CD8-positive, alpha-beta memory T cell (primary cell): ENCODE measurements at places on chromosomes 4 and X. TPM values are rescaled to one million over a fixed set of nuclear protein-coding genes. Genes with fewer than 3 reads are reported as not detected.

DNA sequence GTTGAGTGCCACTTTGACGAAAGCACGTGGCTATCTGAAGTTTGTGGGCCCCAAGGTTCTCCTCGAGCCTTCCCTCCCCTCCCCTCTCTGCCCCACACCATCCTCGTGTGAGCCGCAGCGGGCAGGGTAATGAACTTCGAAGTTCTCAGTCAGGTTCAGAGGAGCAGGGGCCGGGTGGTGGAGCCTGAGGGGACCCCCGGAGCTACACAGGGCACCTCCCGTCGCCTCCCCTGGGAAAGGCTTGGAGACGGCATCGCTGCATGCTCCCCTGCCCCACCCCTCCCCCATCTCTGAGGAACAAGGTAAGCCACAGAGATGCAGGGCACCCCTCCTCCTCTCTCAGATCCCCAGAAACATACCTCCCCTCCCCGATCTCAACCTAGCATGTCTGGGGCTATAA lies 2.8 kb upstream of the NKX1-1 start:
- DNase-seq, result no peak

DNA sequence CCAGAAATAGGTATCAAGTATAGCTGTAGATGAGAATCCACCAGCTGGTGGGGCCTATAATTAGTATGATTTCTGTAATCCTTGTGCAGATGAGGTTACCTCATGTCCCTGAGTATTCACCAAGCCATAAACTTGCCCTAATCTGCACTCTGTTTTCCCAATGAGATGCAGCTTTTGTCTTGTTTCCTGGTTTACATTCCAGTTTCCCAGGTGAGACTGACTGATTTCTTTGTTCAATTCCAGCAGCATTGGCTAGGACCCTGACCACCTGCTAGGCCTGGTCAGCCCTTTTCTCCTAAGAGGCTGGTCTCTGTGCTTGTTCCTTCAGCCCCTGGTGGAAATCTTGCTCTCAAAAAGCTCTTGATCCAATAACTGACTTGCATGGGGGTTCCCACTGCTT lies 44.6 kb downstream of the GABRB1 start:
- DNase-seq, result no peak

GRCh38 chr4:102586644-102587021 lies 85.5 kb downstream of the NFKB1 start:
- peak; percentile 33 for DNase-seq

DNA sequence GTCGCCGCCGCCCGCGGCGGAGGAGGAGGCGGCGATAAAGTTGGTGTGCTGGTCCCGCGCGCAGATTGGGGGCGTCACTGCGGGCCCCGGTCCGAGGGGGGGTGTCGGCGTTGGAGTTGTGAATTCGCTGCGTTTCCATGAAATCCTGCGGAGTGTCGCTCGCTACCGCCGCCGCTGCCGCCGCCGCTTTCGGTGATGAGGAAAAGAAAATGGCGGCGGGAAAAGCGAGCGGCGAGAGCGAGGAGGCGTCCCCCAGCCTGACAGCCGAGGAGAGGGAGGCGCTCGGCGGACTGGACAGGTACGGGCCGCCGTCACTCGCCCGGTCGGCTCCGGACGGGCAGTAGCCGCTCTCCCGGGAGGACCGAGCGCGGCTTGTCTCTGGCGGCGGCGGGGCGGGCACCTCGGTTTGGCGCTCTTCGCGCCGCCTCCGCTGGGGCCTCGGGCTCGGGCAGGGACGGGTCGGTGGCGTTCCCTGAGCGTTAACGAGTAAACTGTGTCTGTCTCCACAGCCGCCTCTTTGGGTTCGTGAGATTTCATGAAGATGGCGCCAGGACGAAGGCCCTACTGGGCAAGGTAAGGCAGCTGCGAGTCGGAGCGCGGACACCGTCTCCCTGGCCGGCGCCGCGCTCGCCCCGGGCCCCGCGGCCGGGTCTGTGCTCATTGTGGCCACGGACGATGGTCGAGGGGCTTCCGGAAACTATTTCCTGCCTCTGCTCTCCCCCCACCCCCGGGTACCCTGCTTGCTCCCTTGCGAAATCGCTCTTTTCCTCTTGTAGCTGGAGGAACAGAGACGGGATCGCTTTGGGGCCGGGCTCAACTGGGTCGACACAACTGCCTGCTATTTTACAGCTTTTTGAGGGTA lies 658 bp downstream of the KDM6A start:
- peak; percentile 41 for DNase-seq

DNA sequence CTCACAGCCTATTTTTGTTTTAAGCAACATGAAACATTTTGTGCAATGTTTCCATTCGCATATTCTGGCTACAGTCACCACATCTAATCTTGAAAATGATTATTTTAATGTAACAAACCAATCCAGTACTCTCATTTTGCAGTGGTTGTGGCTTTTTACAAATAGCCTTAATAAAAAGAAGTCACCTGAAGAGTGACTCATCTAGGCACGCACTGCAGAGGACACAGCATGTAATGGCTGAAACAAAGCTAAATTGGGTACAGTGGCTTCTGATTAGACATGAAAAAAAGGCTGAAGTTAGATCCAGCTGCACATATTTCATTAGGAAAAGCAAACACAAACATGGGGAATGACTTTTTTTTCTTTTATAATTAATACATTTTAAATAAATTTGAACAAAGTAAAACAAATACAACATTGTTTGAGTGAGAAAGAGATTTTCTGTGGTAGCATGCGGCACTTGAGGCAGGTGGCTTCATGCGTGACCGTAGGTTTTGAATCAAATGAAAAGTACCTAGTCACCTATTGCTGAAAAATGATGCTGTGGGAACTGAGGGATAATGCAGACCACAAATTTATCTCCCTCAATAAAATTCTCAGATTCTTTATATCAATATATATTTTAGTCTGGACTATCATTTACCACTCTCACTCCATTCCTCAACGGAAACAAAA lies 240.8 kb upstream of the DDX53 start:
- DNase-seq, result no peak

- DNase-seq, result no peak
Measured at GRCh38 chrX:155876704-155877103, 4.4 kb upstream of the VAMP7 start.

- DNase-seq, result no peak
Measured at GRCh38 chrX:38409289-38409688, 56.9 kb downstream of the OTC start.

GRCh38 chr4:7103031-7103606 lies 35.3 kb upstream of the GRPEL1 start:
- DNase-seq, result peak; percentile 73

DNA sequence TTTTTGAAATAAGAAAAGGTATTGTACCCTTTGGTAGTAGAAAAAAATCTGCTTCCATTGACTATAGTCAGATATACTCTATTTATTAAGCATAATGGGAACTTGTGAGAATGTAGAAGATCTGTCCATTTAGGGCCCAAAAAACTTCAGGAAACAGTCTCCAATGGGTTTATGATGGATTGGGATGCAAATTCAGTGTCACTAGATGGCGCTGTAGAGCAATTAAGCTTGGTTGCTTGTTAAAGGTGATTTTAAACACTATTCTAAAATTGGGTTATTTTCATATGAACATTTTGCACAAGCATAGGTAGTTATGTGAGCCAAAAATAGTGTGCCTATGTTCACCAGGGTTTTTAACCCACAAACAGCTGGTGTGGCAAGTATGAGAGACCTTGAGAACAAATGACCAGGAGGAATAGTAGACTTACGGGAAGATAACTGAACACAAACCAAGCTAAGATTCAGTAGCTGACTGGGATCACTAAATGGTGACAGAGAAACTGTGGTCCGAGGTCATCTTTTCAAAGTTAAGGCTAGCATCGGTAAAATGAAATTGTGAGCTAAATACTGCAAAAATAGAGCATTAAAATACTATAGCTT lies 80.3 kb upstream of the LSM6 start:
- DNase-seq, result no peak

DNA sequence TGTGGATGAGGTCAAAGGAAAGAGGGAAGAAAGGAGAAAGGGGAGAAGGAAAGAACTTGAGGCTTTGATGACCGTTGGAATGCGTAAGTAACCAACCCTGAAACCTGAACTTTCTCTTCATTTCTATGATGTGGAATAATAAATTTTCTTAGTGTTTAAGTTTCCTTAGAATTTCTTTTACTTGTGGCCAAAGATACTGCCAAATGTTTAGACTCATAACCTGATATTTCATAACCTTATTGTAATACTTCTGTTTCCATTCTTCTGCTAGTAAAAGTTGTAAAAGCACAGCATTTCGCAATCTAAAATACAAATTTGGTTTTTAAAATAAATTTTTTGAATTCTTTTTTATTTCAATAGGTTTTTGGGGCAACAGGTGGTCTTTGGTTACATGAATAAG lies 258.5 kb upstream of the GIMD1 start:
- no peak for DNase-seq

GRCh38 chr4:3346146-3346545 lies 53.3 kb downstream of the RGS12 start:
- peak; percentile 34 for DNase-seq

DNA sequence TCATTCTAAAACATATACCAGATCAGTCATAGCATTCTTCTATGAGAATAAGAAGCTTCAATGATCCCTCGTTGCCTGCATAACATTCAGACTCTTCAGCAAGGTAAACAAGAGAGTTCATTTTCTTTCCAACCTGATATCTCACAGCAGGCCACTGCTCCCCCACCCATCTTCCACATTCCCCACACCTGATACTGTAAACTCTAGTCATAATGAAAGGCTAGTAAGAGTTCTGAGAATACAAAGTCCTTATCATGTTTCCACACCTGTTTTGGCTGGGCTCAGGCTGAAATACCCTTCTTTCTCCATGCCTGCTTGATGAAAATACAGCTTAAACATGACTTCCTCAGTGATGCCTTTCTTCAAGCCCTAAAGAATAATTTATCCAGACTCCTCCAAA lies 2.3 kb upstream of the AASDH start:
- no peak for DNase-seq

DNA sequence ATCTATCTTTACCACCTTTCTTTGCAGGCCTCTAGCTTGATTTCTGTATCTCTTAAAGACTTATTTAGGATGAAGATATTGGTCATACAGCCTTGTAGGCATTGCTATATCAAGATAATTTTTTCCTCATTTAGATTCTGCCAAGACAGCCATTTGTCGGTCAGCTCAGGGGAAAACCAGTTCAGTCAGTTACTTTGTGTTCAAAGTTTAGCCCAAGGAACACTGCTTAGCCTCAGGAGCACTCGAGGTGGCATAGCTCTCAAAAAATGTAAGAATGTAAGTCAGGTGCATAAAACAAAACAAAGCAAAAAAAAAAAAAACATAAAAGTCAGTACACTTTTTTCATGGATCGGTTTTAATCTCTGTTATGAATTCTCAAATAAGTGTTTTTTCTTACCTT lies 43.4 kb downstream of the NRK start:
- no peak for DNase-seq

DNA sequence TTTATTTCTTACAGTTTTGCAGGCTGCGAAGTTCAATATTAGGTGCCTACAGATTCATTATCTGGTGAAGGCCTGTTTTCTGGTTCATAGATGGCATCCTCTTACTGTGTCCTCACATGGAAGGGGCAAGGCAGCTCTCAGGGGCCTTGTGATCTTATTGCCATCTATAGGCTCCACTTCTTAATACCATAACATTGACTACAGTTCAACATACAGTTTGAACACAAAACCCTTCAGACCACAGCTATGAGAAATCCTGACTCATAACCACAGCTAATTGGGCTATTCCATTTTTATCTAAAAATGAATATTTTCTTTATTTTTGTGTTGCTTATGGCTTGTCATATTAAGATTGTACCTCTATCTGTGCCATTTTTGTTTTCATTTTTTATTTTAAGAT lies 72.3 kb downstream of the STAG2 start:
- no peak for DNase-seq

DNA sequence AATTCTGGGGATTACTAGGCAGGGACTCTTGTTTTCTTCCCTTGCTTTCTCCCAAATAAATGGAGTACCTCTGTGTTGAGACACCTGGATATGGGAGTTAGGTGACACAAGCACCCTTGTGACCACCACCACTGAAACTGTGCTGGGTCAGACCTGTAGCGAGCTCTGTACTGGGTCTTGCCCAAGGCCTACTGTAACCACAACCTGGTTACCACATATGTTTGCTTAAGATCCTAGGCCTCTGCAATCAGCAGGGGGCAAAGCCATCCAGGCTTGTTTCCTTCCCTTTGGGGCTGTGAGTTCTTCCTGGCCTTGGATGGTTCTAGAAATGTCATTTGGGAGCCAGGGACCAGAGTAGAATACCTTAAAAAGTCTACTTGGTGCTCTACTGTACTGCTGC lies 49.4 kb downstream of the LPAR4 start:
- DNase-seq, result no peak

The AFM gene
- total RNA-seq, result not detected

The CNKSR2 gene
- 5.8 TPM for total RNA-seq

The NDNF gene
- 0.13 TPM for total RNA-seq

The MAGEB1 gene
- total RNA-seq, result not detected

The PAPSS1 gene
- 27.9 TPM for total RNA-seq

The SYP gene
- total RNA-seq, result 1.9 TPM

The C4orf51 gene
- not detected for total RNA-seq

The RHOXF2 gene
- total RNA-seq, result not detected
